Hepatocyte (in vitro differentiated cells): ENCODE measurements at places on chromosomes 2 and 18. TPM values are rescaled to one million over a fixed set of nuclear protein-coding genes. Genes with fewer than 3 reads are reported as not detected.

- no peak overlapping the region for H3K4me3 ChIP-seq
- no peak for DNase-seq
These were observed 534.6 kb downstream of the MBD2 start for GRCh38 chr18:53689886-53690285.

DNA sequence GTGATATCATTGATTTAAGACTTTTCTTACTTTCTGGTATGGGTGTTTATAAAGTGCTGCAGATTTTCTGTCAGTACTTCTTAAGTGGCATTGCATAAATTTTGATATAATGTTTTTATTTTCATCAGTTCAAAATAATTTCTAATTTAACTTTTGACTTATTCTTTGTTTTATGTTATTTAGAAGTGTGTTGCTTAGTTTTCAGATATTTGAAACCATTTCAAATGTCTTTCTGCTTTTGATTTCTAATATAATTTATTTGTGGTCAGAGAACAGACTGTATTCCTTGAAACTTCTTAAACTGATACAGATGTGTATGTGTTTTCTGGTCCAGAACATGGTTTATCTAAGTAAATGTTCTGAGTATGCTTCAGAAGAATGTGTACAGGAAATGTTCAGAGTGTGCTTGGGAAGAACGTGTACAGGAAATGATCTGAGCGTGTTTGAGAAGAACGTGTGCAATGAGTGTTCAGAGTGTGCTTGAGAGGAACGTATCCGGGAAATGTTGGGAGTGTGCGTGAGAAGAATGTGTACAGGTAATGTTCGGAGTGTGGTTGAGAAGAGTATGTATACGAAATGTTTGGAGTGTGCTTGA lies 265.7 kb upstream of the HS6ST1 start:
- H3K27me3 ChIP-seq = no peaks in the 10 kb centered on the region
- no peak for DNase-seq
- H3K4me1 ChIP-seq = no peaks in the 10 kb centered on the region
- no peaks in the 10 kb centered on the region for H3K36me3 ChIP-seq
- peak overlapping the region; percentile 22 for H3K27ac ChIP-seq
- H3K4me3 ChIP-seq = no peak overlapping the region

GRCh38 chr2:171878481-171878993 lies 15.5 kb downstream of the SLC25A12 start:
- H3K4me3 ChIP-seq = no peak overlapping the region
- no peaks in the 10 kb centered on the region for H3K36me3 ChIP-seq
- peak; percentile 28 for DNase-seq

DNA sequence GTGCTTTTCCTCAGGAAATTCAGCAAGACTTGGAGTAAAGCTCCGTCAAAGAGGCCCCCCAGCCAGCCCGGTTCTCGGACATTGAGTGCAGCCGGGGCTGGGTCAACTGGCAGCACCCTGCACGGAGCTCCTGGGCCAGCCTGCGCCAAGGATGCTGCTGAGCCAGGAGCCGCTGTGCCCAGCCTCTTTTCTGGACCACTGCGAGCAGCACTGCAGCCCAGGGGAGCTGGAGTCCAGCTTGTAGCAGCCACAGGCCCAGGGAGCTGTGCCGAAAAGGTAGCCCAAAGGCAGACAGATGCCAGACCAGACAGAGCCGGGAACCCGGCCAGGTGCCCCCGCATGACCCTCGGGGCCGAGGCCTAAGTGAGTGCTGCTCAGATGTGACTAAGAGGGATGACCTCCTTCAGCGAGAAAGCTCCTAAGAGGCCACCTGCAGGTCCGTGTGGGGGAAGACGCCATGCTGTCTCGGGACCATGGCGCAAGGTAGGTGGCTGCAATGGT lies 7.3 kb downstream of the CLHC1 start:
- no peak overlapping the region for H3K4me3 ChIP-seq
- DNase-seq = no peak
- no peaks in the 10 kb centered on the region for H3K36me3 ChIP-seq

The ANKRD29 gene
- polyA plus RNA-seq = 7.7 and 8.9 TPM in 2 replicates

The SAG gene
- polyA plus RNA-seq = not detected in 2 replicates

The DSG2 gene
- polyA plus RNA-seq = 67.7 and 68.1 TPM in 2 replicates

The HRH4 gene
- polyA plus RNA-seq = not detected in 2 replicates
